MCF 10A (cell line): ENCODE measurements at places on chromosomes 4 and X. TPM values are rescaled to one million over a fixed set of nuclear protein-coding genes. Genes with fewer than 3 reads are reported as not detected.
A peak's percentile ranks its signal among the peaks of the same experiment; 100 is the strongest.

GRCh38 chrX:42952621-42953020 lies 174.7 kb upstream of the PPP1R2C start:
- no peak for DNase-seq

- DNase-seq = peak; percentile 49
Measured at GRCh38 chr4:125316791-125317524, 2.2 kb downstream of the FAT4 start.

DNA sequence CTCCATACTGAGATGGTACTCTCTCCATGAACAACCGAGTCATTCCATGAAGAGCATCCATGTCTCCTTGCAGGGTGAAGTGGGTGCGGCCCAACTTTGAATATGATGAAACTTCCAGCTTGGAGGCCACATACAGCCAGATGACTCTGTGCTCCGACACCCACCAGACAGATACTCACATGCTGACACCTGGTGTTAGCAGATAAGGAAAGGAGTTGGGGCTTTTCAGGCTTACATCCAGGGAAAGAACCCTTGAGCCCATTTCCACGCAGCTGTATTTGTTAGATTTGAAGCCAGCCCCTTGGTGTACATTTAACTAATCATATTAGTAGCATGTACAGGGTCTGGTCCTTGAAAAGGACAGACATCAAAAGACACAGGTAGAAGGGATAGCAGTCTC lies 62.1 kb upstream of the PRRG3 start:
- peak; percentile 5 for DNase-seq

DGAT2L6 gene
- not detected in 2 replicates for total RNA-seq

DNA sequence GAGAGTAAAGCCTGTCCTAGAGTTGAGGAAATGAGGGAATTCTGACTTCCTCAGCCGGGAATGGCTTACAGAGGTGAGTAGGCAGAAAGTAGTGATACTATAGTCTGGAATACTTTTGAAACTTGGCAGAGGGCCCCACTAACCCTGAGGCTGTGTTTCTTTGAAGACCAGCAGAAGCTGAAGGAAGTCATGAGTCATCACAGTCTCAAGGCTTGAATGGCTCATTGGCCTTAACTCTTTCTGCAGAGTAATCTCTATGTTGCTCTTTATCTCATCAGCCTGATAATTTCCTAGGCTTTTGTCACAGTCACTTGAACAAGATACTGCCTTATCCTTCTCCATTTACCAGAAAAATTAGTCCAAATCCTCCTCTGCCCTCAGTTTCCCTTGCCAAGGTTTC lies 80.8 kb downstream of the ANKRD50 start:
- peak; percentile 98 for DNase-seq

DNA sequence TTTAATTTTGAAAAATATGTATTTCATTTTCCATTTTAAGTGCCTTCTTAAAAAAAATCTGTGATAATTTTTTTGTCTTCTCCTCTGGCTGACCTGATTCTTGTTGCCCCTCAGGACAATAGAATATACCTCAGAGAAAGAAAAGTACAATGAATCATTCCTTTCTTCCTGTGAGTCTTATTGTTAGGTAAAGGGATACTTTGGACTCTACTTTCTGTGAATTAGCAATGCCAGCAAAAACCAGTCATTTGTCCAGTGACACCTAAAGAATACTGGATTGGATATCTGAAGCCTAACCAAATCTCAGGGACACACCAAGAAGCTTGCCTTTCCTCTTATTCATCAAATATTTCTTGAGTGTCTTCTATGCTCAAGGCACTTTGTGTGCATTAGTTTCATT lies 102.1 kb downstream of the AREG start:
- peak; percentile 38 for DNase-seq

VCX gene
- not detected in 2 replicates for total RNA-seq

POLN gene
- 2.8 and 3.1 TPM in 2 replicates for total RNA-seq

DNA sequence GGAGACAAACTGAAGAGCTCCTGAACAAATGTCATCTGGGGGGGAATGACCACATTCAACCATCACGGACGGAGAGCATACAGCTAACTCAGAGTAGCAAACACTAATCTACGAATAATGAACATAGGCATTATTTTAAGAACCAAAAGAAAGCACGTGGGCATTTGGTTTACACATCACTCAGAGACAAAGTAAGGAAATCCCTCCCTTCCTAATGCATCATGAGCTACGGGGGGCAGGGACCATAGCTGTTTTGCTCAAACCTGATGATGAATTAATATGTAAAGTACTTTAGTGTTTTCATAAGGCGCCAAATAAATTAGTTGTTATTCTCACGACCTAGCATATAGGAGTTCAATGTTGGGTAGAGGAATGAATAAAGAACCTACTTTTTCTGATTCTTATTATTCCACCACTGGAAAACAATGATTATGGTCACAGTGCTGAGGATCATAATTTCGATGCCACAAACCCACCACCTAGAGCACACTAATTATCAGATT lies 11.7 kb upstream of the TMEM156 start:
- DNase-seq = peak; percentile 37

DMD gene
- total RNA-seq = 17.0 and 19.3 TPM in 2 replicates

DNA sequence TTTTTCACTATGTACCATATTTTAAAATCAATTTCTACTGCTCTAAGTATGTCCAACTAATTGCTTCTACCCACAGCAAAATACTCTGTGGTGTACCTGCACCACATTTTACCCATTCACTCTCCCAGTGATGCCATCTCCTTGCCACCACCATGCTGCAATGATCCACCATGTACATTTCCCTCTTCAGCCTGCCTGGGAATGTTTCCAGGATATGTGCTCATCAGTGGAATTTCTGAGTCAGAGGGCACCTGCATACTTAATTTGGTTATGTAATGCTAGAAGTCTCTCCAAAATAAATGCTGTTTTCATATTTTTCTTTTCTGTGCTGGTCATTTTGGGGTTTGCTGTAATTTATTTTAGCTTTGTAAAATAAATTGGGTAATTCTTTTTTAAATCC lies 33.2 kb upstream of the OCIAD2 start:
- DNase-seq = peak; percentile 95

DNA sequence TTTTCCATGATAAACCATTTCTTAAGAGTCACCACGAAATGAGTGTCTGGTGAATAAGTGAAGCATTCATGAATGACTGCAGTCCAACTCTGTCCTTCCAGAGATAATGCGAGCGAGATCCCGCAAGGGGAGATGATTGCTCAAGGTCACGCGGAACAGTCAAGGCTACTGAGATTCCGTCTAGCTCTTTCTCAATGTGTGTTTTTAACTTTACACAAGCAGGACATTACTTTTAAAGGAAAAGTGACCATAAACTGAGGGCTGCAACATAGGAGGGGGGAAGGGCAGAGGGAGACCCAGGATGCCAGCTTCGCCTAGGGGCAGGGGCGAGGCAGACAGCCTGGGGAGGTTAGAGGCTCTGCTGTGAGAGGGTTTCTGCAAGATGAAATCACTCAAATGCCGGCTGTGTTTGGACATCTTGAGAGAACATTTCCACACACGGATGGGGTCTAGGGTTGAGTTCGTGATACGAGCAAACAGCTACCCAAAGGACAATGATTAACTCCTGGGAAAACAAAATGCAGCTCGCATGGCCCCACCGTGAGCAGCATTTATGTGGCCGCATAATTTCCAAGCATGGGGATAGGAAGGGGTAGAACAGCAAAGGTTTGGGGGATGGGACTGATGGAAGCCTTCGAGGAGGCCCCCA lies 23.8 kb upstream of the CCNQ start:
- no peak for DNase-seq

DAPP1 gene
- 17.6 and 24.7 TPM in 2 replicates for total RNA-seq

SH3D19 gene
- 42.8 and 51.3 TPM in 2 replicates for total RNA-seq
